Activated CD8-positive, alpha-beta memory T cell treated with anti-CD3 and anti-CD28 coated beads for 24 hours (primary cell): ENCODE measurements at places on chromosomes 16 and 17.
A peak's percentile ranks its signal among the peaks of the same experiment; 100 is the strongest.

- no peak for DNase-seq
These were observed 40.6 kb upstream of the XYLT1 start for GRCh38 chr16:17511340-17511739.

DNA sequence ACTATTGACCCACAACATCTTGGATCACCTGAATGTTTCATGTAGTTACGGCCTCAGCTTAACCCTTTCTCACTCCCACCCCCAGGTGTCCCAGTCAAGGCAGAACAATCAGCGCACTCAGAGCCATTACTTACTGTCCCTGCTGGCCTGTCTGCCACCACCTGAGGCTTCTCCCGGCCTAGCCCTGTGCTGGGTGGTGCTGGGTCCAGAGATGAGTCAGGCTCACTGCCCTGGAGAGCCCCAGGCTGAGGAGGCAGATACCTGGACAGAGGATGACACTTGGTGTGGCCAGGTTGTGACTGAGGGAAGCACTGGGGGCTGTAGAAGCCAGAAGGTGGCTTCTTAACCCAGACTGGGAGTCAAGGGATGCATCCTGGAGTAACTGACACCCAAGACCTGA is 4.0 kb upstream of the SLC5A2 start:
- DNase-seq = no peak

GRCh38 chr16:50121278-50121677 is 31.8 kb upstream of the TENT4B start:
- DNase-seq = no peak

DNA sequence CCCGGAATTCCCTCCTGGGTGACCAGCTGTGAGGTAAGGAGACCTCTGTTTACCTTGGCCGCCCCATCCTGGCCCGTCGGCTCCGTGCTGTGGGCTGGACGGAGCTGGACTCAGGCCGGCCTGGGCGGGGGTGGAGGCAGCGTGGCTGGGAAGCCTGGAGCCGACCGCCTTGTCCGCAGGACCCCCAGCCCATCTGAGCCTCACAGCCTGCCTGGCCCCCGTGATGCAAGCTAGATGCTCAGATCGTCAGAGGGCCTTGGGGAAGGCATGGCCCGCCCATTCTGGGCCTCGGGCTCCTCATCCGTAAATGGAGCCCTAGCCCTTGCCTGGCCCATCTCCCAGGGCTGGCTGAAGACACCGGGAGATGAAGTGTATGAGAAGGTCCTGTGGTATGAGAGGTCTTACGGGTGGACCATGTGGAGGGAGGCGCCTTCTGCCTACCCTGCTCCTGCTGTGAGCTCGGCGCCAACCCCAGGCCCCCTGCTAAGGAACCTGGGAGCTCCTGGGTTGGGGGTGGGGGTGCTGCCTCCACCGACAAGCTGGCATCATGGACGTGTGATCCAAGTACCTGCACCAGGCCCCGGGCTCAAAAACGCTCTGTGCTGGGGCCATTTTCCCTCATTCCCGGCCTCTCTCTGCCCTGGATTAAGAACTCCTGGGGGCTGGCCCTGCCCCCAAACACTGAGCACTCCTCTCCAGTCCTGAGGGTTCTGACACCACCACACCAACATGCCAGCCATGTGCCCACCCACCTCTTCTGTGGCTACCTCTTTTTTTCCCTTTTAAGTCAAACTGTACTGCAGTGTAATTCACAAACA is 5.4 kb upstream of the P2RX1 start:
- no peak for DNase-seq

DNA sequence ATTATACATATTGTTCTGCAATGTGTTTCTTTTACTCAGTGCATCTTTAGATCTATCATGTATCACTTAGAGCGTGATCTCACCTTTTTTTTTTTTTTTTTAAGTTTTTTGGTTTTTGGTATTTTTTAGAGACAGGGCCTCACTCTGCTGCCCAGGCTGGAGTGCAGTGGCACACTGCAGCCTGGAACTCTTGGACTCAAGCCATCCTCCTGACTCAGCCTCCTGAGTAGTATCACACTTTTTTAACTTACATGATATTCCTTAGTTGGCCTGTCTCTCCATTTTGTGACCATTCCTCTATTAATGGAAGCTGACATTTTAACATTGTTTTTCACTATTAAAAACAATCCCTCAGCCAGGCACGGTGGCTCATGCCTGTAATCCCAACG is 4.7 kb upstream of the MPO start:
- DNase-seq = no peak

- DNase-seq = no peak
These were observed 14.4 kb upstream of the CBX8 start for GRCh38 chr17:79811011-79811867.

DNA sequence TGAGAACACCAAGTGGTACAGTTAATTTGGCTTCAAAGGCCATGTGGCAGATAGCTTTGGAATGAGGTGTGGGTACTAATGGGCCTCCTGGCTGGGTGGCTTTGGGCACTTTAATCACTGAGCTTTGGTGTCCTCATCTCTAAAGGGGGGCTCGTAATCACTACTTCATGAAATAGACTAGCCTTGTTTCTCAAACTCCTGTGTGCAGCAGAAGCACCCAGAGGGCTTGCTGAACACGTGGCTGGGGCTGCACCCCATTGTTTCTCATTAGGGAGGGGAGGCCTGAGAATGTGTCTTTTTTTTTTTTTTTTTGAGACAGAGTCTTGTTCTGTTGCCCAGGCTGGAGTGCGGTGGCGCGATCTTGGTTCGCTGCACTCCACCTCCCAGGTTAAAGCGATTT is 5.8 kb downstream of the EPN2 start:
- no peak for DNase-seq

GRCh38 chr17:48148029-48148770 is 40.6 kb downstream of the SNX11 start:
- DNase-seq = no peak

DNA sequence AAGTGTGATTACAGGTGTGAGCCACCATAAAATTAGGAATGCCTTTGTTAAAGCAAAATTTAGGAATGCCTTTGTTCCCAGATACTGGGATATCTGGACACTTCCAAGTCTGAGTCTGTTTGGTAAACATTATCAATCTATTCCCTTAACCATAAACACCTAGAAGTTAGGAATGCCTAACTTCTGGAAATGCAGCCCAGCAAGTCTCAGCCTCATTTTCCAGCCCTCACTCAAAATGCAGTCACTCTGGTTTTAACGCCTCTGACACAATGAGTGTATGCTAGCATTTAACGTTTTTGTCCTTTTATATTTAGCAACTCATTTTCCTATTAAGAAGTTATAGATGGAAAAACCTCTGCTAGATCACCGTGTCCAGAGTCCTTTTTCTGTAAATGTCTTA is 34.4 kb upstream of the HAS3 start:
- DNase-seq = no peak

DNA sequence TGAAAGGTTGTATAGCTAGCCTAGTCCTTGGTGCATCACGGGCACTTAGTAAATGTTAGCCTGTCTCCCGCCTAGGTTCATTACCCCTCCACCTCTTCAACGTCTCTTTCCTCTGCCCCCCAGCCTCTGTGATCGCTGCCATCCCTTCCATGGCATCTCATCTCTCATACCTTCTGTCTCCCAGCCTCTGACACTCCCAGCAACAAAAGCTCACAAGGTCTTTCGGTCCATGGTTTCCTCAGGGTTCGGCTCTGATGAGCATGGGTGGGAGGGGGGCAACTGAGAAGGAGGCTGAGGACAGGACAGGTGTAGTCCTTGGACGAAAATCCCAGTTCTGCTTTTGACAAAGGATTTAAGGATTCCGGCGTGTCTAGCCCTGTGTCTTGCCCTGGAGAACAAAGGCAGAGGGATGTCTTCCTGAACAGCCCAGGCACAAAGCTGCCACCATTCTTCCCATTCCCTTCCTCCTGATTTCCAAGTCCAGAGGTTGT is 16.7 kb downstream of the CCR7 start:
- DNase-seq = peak; percentile 59

DNA sequence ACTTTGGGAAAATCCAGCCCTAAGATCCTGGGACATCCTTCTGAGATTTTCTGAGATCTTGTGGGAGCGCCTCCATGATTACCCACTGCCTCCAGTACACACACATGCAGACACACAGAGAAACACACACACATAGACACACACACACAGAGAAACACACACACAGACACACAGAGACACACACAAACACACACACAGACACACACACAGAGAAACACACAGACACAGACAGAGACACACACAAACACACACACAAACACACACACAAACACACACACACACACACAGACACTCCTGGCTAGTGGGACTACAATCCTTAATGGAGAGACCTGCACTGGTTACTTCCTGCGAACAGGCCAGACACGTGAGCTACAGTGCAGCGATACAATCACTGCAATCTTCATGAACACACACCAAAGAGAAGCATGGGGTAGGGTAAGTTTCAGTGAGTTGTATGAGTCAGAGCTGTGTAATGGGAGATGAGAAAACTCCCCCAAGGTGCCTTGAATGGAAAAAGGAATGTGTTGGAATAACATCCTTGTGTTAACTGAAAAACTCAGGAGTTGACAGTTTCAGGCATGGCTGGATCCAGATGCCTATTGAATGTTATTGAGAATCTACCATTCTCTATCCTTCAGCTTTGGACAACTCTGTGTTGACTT is 79.5 kb downstream of the SLC6A2 start:
- no peak for DNase-seq

DNA sequence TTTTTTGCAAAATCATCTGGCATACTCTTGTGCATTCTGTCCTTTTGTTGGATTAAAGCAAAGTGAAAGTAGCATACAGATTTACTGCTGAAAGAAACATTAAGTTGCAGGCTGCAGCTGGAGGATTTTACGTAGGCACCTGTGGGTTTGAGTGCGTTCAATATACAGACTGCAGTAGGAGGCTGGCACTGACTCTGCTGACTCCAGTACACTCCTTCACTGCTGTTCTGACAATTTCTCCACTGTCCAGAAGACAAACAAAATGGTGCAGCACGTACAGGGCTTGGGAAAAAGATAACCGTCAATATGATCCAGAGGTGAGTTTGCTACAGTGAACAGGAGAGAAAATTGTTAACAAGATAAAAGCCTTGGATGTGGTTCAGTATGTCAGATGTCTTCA is 73.3 kb downstream of the TANC2 start:
- no peak for DNase-seq

- no peak for DNase-seq
These were observed 773 bp downstream of the SYNGR3 start for GRCh38 chr16:1990351-1991134.

- DNase-seq = no peak
These were observed 95.6 kb downstream of the PRKCA start for GRCh38 chr17:66398059-66398458.

DNA sequence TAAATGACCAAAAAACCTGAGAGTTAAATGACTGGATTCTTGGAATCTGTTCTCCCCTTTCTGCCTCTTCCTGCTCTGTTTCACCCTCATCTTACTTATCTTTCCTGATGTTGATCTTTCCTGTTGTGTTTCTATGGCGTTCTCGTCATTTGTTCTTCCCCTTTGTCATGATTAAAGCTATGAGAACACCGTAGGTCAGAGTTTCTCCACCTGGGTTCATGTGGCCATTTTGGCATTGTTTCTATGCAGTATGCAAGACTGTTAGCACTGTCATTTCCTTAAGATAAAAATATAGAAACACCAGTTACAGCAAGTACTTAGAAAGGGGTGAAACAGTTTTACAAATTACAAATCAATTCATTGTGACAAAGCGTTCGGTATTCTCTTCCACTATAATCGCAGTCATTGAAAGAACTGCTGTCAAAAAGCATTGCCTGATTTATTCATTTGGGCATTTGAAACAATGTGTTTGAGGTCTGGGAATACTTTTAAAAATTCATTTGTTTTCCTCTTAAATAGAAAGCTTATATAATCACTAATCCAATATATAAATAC is 166.0 kb downstream of the PHKB start:
- no peak for DNase-seq

DNA sequence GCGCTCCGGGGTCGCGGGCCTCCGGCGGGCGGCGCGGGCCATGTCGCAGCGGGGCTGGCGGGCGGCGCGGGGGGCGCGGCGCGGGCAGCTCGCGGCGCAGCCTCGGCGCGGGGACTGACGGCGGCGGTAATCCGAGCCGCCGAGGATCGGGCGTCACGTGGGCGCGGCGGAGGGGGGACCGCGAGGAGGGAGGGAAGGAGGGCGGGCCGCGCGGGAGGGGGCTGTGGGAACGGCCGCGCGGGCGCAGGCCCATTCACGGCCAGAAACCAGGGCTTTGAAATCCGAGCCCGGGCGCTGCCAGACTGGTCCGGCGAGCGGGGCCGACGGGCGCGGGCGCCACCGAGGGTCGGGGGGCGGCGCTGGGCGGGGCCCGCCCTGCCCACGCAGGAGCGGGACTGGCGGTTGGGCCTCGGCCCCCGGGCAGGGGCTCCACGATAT is at the start of gene MTSS2:
Gene MTSS2, minus strand, starts transcription at position 116 of the 438 bp plus-strand sequence. CDS start 262 bp downstream, outside the sequence.
- DNase-seq = peak; percentile 70

DNA sequence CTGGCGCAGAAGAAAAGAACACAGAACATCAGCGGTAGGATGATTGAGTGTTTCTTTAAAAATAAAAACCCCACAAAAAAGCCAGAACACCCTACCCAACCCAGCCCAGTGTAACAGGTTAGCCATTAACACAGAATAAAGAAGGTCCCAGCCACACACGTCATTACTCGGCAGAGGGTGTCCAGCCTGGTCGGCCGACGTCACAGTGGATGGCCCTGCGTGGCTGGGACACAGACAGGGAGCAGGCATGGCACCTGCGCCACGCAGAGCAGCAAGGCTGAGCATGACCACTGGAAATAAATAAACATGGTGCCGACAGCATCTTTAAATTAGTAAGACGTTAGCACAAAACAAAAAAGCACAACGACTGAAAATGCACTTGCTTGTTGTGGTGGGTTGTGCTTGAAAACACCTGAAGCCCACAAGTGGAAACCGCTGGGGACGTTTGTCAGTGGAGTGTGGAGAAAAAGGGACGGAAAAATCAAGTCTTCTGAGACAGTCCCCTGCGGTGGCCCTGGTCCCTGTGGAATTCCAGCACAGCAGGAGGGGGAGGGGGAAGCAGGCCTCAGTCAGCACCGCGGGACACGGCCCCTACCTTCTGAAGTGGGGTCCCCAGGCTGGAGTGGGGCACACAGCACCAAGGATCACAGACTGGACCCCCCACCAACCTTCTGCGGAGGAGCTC is 39.2 kb downstream of the SLC7A5 start:
- DNase-seq = no peak

DNA sequence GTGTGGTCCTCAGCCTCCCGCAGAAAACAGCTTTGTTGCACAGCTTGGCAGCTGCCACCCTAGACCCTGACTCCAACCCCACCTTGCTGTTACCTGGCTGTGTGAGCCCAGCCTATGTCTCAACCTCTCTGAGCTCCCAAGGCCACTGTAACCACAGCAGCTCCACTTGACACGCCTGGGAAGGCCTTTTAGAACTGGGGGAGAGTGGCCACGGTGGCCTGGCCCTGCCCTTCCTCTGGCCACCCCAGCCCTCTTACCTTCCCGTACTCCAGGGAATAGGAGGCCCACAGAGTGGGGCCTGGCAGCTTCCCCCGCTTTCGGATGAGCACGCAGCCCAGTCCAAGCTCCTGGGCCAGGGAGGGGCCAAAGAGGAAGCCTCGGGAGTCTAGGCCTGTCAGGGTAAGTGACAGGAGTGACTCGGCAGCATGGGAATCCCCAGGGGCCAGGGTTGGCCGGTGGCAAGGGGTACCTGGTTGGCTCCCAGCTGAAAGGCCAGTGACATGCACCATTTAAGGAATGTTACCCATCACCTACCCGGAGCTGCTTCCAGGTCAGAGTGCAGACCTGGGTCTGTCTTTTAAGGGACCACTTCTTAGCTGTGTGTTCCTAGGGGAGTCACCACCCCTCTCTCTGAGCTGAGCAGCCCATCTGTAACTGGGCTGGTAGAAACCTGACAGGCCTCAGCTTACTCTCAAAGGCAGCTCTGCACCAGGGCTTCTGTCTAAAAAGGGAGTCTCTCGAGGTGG is 1.4 kb downstream of the APRT start:
- DNase-seq = peak; percentile 81

GRCh38 chr17:80101946-80102663 is 724 bp downstream of the GAA start:
- no peak for DNase-seq
